COR-L47 (cell line): ENCODE measurements at places on chromosomes 1 and 21.

DNA sequence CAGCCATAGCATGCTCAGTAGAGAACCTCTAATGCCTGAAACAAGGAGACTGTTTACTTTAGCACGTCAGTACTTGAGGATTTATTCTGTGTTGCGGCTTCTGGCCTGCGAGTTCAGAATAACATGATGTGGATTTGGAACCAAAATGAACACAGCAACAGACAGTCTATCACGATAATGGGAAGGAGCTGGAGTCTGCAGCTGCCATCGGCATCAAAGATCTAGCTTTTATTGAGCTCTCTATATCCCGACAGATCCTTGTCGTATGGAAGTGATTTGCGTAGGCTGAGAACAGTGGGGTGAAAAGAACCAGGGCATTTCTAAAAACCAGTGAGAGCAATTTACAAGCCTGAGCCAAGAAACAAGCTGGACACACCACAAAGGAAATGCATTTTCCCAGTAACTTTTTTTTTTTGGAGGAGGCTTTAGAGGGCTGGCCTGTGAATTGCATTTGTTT lies 294.2 kb downstream of the KIF26B start:
- no peak for DNase-seq

DNA sequence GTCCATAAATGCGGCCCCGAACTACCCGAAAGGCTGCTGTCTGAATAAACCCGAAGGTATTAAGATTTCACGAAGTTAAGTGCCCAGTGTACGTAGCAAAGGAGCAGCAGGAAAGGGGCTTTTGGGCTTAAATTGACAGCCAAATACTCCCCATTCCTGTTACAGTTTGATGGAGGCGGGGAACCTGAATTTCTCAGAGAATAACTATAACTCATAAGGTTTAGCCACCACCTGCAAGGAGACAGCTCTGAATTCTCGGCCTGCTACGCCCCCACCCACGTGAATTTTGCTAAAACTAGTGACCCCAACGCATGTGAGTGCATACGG lies 5.2 kb downstream of the GFI1 start:
- DNase-seq: no peak

DNA sequence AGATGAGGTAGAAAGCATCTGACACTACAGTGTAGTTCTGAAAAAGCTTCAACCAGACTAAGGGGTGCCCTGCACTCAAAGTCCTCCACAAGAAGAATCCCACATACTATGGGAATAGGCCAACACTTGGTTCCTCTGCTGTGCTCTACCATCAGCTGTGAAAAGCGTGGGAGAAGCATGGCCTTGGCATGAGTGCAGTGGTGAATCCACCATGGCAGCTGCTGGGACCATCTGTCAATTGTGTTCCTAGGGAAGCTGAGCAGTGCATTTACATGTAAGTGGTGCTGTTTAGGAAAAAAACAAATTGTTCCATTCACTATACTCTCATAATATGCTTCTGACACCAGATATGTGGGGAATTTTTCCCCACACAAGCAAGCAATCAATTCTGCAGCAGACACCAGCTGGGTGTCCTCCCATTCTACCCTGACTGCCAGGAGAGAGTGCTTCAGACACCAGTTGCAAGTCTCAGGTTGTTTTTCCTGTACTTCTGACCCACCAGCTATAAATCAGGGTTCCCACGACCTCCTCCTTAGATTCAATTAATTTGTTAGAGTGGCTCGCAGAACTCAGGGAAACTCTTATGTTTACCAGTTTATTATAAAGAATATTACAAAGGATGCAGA lies 230.8 kb upstream of the CHRM3 start:
- no peak for DNase-seq

DNA sequence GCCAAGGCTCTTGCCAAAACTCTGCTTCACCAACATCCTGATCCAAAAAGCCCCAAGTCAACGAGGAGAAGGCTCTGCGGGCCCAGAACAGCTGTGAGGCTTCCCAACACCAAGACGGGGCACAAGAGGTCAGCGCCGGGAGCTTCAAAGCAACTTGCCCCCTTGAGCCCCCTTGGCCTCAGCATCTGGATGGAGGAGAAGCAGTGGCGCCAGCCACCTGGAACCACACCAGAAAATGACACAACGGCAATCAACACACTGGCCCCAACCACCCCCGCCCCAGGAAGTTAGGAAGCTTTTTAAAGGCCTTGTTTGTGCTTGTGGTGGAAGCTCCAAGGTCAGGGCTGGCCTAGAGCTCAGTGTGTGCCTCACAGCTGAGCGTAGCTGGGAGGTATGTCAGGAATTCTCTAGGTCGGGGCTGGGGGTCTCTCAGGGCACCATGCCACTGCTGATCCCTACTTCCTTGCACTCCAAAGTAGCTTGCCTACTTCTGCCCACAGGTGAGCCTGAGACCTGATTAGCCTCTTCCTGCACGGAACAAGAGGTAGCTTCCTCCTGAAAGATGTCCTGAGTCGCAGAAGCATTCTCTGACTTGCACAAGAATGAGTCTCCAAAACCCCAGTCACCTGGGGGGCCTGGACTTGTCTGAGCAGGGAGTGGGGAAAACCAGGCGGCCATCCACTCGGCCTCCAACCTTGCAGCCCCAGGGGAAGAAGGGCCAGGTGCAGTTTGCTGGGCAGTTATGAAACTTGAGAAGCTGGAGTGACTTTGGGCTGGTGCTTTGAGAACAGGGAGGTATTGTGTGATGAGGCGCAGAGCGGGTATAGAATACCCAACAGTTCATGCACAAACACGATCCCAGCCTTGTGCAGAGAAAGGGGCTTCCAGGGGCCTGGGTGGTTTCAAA lies 9.7 kb upstream of the SRP9 start:
- DNase-seq: peak; percentile 76

DNA sequence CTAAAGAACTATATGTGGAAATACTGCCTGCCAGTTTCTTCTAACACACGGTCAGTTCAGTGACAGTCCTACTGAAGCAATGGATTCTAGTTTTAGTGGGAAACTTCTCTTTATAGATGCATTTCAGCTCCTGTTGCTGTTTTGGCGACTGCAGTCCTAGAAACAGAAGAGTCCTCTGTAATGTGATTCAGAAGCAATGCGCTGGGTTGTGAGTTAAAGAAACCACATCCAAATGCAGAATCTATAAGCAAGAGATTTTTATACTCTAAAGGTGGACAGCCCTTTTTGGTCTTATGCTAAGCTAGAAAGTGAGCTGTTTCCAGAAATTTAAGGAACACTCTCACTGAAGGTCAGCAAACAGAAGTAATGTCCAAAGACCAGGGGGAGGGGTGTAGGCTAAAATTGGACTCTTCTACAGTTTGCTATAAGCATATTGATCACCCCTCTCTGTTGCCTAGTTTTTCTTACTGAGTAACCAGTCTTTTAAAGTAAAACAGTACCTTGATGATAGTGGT lies 30.8 kb downstream of the DUSP10 start:
- no peak for DNase-seq

- DNase-seq: no peak
Observed at GRCh38 chr1:67668660-67669059, 16.3 kb upstream of the GADD45A start.

DNA sequence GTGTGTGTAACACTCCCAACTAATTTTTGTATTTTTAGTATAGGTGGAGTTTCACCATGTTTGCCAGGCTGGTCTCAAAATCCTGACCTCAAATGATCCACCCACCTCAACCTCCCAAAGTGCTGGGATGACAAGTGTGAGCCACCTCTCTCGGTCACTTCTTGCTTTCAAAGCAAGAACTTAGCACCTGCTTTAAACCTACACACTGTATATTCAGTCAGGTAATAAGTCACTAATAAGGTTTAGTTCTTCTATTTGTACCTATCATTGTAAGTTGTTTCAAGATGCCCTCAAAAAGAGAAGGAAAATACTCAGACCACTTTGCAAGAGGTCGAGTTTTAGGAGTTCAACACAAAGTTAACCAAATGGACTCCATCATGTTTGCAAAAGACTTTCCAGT lies 431.3 kb downstream of the MRPL39 start:
- DNase-seq: no peak

DNA sequence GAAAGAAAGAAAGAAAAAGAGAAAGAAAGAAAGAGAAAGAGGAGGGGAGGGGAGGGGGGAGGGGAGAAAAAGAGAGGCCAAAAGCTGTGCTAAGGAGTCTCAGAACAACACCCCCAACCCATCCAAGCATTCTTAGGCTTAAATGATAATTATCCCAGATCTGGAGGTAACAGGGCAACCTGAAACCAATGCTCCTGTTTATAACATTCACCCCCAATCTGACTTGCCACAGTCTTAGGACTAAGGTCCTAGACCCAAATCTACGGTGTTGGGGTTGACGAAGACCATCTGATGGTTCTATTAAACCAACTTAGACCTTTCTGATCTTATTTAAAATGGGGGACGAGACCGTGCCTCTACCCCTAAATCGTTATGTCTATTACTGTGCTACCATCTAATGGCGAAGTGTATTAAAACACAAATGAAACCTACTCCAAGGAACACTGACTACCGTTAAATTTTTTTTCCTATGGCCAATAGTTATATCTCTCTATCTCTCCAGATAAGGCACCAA lies 119.3 kb upstream of the CDC42BPA start:
- peak; percentile 22 for DNase-seq

- no peak for DNase-seq
Observed at GRCh38 chr1:1206376-1206965, at the start of gene TNFRSF18. Gene TNFRSF18 (minus strand): TSS chr1:1206592. CDS start chr1:1206571, 21 bp downstream.

DNA sequence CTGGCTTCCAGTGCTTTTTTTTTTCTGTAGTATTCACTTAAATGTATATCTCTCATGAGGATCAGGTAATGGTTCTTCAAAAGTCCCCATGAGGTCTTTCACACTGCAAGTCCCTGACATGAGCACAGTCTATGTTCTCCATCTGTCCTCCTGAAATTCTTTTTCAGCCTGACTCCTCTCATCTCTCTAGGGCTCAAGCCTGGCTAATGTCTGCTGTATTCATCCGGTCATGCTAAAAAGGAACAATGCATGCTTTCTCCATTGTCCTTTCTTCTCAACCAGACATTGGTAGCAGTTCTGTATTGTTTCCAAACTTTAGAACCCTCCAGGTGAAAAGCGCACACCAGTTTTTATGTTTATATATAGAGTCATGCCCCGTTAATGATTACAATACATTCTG lies 368.3 kb upstream of the OLFM3 start:
- DNase-seq: no peak

DNA sequence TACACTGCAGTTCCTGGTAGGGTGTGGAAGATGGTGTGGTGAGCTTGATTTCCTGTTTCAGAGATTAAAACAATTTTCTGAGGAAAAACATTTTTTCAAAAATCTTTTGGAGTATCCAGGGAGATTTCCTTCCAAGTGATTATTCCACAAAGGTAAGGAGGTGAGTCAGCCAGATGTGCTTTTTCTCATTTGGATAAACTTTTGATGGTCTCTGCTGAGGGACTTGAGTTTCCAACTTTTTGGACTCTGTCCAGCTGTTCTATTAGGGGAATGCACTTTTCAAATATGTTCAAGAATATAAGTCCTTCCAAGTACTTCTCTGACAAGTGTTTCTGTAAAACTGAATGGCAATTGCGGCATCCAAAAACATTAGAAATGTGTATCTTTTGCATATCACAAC lies 628.8 kb upstream of the ADAMTS5 start:
- DNase-seq: no peak

DNA sequence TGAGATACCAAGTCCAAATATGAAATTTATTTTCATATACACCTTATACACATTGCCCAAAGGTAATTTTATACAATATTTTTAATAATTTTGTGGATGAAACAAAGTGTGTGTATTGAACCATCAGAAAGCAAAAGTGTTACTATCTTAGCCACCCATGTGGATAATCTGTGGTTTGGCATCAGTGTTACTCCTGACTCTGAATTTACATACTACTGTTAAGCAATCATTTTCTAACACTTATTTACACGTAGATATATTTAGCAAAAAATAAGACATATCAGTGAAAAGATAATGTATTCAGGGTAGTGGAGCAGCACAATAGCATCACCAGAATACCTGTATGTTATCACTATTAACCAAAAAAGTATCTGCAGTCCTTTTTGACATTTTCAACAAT lies 23.8 kb downstream of the DENND2D start:
- DNase-seq: no peak

DNA sequence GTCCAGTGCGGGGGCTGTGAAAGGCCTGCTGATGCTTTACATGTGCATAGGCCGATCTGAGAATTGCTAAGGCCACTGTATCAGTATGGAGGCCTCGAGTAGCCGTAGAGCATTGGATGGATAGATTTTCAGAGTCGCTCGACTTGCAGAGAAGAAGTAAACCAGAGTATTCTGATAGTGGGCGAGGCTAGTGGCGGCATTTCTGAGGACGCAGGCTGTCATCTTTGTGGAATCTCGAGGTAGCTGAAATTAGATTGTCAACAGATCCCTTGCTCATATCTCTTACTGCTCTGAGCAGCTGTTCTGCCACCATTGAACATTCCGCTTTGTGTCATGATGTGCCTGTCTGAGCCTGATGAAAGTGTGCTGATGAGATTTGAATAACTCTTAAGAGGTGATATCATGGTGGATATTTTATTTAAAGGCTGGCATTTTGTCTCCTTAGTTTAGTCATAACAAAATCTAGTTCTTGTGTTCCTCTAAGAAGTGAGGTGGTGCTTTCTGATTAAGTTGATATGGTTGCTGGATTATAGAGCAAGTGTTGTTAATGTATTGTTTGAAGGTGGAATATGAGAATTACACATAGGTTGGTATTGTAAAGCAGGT lies 1.5 kb downstream of the KIF1B start:
- no peak for DNase-seq

DNA sequence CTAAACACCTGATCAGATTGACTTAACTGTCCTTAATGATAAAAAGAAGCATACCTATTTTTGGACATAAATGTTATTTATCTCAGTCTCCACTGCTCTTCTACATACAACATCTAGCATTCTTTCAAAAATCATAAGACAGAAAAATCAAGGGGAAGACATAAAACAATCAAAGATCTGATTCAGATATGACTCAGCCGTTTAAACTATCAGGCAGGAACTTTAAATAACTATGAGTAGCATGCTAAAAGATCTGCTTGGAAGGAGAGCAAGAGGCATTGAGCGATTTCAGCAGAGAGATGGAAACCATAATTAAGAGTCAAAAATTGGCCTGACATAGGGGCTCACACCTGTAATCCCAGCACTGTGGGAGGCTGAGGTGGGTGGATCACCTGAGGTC lies 27.2 kb upstream of the SLC22A15 start:
- no peak for DNase-seq

DNA sequence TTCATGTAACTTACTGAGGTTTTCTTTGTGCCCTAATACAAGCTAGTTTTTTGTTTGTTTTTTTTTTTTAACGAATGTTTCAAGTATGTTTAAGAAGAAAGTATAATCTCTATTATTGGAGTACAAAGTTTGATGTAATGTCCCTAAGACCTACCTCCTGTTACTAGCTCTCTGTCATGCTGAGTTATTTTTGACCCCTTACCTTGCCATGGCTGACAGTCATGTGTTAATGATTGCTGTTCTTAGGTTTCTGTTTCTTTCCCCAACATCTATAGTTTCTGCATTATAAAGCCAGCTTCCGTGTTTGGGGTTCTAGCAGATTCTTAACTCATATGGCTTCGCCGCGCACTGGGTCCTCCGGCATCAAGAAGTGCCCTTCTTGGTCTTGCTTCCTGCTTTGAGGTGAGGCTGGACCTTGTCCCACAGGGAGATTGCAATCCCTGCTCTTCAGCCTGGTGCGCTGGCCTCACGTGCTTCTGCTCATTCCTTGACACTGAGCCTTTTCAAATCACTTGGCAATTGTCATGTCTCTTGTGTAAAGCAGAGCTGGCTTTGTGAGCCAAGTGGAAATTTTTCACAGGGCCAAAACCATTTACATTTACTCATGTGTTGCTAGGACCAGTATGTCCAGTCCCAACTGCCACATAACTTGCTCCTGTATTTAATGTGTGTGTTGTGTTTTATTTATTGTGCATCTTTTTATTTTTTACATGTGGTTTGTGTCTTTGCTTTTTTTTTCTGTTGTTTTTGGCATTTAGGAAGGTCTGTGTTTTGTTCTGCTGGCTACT lies 135.0 kb upstream of the COL6A1 start:
- DNase-seq: no peak

GRCh38 chr1:166514067-166514466 lies 325.2 kb upstream of the POGK start:
- no peak for DNase-seq
